Muscle of back (tissue), 13 donors: ENCODE measurements at places on chromosomes 4 and X.

DNA sequence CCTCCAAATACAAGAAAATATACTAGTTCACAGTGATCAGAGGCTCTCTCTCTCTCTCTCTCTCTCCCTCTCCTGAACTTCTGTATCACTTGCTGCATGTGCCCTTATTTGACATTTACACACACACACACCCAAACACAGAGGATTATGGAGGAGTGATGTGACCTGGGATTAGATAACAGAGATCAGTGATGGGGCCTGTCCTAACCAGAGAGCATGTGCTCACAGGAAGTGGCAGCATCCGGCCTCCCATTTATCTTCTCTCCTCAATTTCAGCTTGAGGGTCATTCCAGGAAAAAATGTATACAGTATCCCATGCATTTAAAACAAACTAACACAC, 143.0 kb downstream of the TSPAN5 start:
- DNase-seq, result no peak

DNA sequence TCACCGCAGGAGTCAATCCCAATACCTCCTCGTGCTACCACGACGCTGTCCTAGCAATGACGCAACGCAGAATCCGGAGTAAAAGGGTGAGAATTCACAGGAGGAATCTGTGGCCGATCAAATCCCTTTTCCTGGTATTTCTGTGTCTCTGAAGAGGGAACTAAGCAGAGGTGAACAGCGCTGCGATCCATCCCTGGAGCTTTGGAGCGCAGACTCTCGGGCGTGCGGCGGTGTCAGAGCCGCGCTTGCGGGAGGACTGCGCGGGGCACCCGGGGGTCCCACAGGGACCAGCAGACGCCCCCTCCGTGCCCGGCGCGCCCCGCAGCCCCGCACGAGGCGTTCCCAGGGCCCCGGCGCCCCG, 17.2 kb upstream of the ZNF718 start:
- no peak for DNase-seq

DNA sequence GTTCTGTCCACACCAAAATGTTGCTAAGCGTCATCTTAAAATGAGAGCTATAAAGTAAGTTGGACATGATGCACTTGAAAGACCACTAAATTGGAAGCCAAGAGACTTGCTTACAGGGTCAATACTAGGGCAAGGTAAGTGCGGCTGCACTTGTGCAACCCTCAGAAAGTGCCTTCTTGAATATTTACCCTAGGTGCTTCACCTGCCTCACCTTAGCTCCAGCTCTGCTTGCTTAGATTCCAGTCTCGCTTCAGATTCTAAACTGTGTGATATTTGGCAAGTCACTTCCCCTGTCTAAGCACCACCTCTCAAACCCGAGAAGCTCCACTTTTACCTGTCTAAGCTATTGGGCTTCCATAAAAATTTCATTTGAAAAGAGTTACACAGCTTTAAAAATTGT, 136.5 kb downstream of the GRIA3 start:
- DNase-seq, result no peak

- DNase-seq, result peak; percentile 66
Measured at GRCh38 chr4:145887241-145887991, 51.2 kb downstream of the ZNF827 start.

- no peak for DNase-seq
Measured at GRCh38 chr4:116427666-116428065, 657.7 kb downstream of the TRAM1L1 start.

- DNase-seq, result no peak
Measured at GRCh38 chr4:10384974-10385373, 72.3 kb downstream of the ZNF518B start.

DNA sequence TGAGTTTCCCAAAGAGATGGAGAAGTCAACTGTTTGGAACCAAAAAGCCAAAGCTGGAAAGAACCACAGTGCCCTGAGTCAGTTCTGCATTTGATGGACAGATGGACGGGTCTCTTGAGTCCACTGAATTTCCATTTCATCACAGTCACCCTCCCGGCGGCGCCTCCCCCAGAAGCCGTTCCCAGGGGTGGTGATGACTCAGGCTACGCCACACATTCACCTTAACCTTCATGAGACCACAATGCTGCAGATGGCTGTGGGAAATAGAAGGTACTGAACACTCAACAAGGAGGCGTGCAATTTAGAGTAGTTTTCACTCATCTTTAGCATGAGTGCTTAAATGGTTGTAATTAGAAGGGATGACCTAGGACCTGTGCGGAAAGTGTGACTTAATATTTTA, 61.3 kb downstream of the STOX2 start:
- no peak for DNase-seq

DNA sequence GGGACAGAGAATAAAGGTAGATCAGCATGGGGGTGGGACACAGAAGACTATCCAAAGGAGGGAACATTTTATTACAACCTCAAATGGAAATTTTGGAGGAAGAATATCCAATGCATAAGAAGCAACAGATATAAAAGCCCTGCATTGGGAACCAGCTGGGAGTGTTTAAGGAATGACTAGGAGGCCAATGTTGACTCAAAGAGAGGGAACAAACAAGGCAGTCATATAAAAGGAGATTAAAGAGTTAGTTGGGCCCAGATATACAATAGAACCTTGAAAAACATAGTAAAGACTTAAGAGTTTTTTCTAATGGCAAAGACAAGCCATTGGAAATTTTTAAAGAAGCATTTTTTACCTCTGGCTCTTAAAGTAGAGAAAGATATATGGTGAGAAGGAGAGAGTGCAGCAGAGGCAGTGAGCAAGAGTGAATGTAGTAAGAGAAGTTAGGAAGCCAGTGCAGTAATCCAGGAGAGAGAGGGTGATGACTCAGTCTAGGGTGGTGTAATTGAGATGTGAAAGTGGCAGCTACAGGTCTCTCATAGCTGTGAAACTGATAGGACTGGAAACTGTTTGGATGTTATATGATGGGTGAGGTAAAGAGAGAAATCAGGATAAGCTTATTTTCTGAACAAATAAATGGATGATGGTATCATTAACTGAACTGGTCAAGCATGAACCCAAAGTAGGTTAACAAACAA, 182.2 kb upstream of the ATOH1 start:
- DNase-seq, result no peak

GRCh38 chr4:119678761-119679160, 50.2 kb upstream of the PDE5A start:
- no peak for DNase-seq

GRCh38 chr4:80161413-80162058, 35.8 kb upstream of the PRDM8 start:
- DNase-seq, result no peak

GRCh38 chrX:46792810-46793188, 33.9 kb upstream of the SLC9A7 start:
- DNase-seq, result no peak

DNA sequence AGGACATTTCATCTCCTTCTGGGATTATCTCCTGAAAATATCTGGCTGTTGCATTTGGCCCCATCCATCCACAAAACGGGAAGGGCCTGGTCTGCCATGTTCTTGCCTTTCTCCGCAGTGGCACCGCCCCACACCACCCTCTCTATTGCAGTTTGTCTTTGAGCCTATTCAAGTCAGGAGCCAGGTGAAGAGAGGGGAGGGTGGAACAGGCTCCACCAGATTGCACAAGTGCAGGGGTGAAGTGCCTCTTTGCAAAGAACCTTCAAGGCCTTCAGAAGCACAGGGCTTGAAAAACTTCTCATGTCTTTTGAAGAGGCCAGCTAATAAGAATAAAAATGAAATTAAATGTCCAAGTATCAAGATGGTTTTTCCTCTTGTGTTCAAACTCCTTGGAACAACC, 28.7 kb downstream of the RS1 start:
- no peak for DNase-seq

GRCh38 chr4:39614487-39615162, 24.0 kb downstream of the SMIM14 start:
- no peak for DNase-seq

DNA sequence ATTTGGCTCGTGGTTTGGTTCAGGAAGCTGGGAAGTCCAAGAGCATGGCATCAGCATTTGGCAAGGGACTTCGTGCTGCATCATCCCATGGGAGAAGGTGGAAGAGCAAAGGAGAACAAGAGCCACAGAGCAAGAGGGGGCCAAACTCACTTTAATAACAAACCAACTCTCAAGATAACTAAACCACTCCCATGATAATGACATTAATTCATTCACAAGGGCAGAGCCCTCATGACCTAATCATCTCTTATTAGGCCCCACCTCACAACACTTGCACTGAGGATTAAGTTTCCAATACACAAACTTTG, 113.4 kb upstream of the ATXN3L start:
- peak; percentile 63 for DNase-seq

- no peak for DNase-seq
Measured at GRCh38 chr4:88247148-88247547, 37.2 kb downstream of the PPM1K start.

DNA sequence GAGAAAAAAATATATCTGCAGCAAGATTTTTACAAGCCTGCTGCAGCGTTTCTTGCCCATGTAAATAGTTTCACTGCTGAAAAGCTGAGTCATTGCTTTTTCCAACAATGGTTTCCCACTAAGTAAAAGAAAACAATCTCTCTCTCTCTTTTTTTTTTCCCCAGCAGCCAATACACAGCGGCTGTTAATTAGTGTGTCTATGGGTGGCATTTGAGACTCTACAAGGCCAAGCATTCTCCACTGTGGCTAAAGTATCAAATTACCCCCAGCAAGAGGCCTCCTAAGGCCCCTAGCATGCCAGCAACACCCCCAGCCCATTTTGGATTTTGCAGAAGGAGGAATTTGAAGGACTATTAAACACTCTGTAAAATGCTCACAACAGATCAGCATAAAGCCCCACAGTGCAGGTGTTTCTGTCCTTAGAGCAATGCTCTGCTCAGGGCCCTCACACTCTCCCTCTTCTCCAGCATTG, 837.4 kb downstream of the TRIML1 start:
- peak; percentile 1 for DNase-seq

DNA sequence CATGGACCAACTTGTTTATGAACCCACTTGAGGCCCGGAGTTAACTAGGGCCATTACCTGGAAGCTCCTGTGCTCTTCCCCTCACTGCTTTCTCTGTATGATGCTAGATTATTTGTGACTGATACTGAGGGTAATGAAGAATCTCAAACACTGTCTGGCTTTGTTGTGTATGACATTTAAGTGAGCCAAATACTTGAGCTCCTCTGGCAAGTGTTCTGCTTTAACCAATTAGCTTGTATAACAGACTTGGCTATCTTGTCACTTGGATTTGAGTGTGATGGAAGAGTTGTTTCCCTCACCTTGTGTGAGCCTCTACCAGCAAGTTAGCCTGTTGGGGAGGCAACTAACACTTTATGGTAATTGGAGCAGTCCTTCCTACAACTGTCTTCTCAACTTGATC, 42.7 kb downstream of the CCNG2 start:
- no peak for DNase-seq

- no peak for DNase-seq
Measured at GRCh38 chr4:166386491-166387360, 513.7 kb downstream of the TLL1 start.

DNA sequence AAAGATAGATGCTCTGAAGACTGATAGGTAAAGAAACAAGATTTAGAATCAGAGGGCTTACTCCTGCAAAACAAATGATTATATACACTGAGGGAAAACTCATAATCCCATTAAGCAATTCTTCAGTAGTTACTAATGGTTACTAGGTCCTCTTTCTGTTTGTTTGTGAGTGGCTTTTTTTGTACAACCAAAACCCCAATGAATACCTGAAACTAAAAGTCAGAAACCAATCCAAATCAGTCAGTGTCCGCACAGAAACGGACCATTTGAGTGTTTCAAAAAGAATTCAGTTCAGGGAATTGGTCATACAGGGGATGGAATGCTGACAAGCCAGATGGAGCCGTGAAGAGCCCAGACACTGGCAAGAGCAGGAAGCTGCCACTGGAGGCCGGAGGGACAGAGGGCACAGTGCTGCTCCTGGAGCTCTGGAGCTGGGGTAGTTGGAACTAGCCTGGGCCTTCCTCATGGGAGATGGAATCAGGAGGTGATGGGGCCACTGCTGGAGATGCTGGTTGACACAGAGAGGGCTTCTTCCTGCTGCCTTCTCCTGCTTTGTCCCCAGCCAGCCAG, 31.9 kb downstream of the SETD7 start:
- no peak for DNase-seq

DNA sequence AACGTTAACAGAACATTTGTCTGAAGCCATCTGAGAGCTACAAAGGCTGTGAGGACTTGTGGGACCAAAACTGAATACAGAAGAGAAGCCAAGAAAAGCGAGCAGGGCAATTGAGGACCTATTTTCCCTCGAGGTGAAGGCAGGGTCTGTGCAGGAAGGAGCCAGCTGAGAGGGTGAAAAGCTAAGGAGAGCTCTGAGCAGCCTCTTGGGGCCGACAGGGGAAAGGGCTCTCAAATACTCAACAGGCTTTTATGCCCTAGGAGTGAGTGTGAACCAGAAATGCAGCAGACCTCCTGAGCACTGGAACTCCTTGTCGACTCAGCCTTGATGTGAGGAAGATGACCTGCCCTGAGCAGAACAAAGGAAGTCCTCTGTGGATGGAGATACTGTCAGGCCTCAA, 54.2 kb downstream of the C4orf50 start:
- DNase-seq, result no peak

DNA sequence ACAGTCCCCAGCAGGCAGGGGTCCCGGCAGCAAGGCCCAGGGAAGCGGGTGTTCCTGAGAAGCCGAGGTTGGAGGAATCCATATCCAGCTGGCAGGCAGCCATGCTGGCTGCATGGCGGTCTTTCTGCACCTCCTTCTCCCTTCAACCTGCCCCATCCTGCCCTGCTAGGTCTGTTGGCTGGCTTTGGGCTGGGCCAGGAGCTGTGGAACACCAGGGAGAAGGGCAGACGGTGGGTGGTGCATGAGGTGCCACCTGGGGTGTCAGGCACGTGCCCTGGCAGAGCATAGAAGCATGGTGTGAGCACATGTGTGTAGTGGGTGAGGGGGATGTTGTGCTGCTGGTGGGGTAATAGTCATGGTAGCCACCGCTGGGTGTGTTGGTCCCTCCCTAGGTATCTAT, 150.1 kb downstream of the PJA1 start:
- DNase-seq, result peak; percentile 30

DNA sequence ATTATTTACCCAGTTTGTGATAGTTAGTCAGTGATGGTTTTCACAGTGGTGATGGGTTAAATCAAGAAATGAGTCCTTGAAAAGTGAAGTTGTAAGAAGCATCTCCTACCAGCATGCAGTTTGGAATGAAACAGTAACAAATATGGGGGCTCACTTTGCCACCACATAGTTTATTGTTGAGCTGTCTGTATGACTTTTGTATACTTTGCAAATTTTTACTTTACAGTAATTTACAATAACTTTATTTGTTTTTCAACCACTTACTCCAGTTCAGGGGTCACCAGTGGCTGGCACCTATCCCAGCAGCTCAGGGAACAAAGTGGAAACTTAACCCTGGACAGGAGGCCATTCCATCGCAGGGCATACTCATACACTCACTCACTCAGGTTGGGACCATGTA, 64.5 kb upstream of the ANKRD50 start:
- no peak for DNase-seq
